CD4-positive, alpha-beta T cell treated with Interleukin-4 for 4 hours (primary cell): ENCODE measurements at places on chromosomes 1 and 21.
A peak's percentile ranks its signal among the peaks of the same experiment; 100 is the strongest.

- DNase-seq, result no peak
Measured at GRCh38 chr1:53450225-53450624, 9.0 kb upstream of the DMRTB1 start.

- no peak for DNase-seq
Measured at GRCh38 chr1:115179397-115180079, 90.2 kb upstream of the TSPAN2 start.

GRCh38 chr1:177744906-177745305, 225.0 kb downstream of the SEC16B start:
- DNase-seq, result no peak

DNA sequence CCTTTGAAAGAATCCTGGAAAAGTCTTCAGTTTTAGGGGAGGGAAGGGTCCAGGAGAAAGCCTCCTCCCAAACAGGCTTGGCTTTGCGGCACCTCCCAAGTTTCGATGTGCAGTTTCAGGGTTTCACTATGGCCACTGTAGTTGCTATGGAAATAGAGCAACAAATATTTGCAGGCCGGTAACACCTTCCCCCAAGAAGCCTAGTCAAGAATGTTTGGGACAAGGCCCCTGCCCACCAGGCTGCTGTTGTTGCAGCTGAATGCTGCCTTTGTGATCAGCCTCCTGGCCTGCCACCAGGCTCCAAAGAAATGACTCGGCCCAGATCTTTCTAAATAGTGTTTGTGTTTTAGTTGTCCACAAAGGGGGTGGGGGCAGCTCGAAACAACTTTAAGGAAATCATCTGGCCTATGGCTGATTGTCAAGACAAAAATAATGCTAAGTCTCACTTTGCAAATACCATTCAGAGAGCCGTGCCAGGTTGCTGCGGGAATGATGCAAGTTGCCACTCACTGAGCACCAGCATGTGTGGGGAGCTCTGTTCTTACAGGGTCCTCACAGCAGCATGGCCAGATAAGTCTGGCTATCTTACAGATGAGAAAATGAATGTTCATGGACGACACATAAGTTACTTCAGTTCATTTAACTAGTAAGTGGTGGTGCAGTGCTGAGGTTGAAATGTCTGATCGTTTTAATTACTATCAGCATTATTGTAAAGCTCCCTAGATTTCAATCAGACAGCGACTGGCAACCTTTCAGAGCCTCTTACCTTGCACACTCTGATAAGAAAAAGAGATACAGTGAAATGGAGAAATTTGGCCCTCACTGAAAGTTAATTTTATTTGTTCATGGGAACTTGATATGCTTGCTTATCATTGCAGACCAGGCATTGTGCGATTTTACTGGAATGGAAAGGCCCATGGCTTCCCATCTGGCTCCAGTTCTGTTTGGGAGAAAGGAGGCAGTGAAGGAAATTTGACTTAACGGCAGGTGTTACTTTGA, 91.2 kb upstream of the JUN start:
- DNase-seq, result no peak

DNA sequence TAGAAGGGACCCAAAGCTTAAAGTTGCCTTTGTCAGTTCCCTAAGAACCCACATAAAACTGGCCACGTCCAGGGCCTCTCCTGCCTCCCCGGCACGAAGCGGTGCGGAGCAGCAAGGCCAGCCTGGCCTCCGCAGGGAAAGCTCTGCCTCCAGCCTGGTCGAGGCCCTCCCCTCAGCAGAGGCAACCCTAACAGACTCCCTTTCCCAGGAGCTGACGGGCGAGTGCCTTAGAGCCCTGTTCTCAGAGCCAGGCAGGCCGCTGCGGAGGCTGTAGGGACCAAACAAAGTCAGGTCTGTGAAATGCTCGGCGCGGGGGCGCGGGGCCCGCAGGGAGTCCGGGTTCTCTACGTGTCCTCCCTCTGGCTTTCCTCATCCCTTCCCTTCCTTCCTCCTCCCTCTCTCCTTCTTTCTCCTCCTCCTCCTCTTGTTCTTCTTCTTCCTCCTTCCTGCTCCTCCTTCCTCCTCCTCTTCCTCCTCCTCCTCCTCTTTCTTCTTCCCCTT, 40.7 kb downstream of the RIPK4 start:
- no peak for DNase-seq

GRCh38 chr1:224852901-224853568, 76.4 kb upstream of the DNAH14 start:
- no peak for DNase-seq

GRCh38 chr1:9101510-9102146, 27.3 kb downstream of the GPR157 start:
- no peak for DNase-seq

DNA sequence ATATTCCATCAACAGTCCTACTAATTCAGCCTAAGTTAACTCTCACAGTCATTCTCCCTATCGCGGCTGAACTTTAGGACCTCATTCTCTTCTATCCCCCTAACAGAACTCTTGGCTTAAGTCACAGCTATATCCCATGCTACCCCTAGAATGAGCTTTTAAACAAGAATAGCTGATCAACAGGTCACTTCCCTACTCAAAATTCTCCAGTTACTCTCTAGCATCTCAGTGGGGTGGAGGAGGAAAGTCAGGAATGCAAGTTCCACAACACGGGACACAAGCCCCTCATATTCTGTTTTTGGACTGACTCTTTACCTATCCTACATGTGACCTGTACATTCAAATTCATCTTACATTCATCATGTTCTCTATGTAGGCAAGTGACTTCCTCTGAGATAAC, 21.0 kb downstream of the MRPL39 start:
- no peak for DNase-seq

DNA sequence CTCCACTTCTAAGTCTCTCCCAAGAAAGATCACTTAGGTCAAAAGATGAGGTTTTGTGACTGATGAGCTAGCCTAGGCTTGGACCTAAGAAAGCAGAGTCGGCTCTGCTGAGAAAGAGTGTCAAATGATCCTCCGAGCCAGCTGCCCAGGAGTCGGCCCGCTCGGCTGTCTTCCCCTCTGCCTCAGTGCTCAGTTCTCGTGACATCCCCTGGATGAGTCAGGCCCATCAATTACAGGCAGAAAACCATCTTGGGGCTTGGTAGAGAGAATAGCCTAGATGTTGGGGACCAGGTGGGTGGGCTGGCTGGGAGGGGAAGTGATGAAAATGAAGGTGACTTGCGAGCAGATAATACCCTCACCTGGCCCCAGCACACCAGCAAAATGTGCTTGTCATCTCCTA, 60.5 kb downstream of the SLC66A1 start:
- no peak for DNase-seq

DNA sequence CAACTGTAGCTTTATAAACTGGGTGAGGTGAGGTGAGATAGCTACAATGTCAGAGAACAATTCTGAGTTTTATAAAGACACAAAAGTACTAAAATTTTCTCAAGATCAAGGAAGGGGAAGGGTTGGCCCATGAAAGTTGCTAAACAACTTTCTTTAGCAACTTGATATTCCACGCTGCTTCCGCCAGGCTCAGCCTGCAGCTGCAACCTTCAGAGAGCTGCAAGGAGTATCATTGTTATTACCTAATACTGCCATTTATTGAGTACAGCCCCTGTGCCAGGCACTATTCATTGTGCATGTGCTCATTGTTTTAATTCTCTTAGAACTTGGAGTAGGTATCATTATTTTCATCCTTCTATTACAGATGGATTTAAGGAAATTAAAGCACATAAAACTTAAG, 34.1 kb upstream of the SUCO start:
- no peak for DNase-seq

DNA sequence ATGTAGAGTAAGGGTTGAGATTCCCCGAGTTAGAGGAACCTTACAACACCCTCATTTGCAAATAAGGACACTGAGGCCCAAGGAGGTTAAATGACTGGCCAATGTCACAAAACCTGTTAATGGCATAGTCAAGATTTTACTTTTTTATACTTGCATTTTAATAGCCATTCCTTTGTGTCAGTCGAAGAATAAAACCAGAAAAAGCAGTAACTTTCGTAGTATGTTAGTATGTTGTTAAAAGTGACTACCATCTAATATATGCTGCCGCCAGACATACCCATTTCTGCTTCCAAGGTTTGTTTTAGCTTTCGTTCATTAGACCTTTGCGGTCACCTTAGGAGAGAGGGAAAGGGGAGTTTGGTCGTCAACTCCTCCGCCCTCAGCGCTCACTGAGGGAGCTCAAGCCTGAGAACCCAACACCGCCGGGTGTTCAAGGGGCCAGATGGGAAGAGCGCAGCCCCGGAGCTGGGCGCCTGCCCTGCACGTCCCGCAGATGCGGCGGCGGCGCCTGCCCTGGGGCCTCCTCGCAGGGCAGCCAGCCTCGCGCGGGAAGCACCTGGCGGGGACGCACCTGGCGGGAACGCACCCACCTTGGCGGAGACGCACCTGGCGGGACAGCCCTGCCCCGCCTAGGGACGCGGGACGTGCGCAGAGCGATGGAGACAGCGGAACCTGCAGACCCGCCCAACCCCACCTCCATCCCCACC, 466 bp downstream of the VPS26C start:
- DNase-seq, result no peak

- no peak for DNase-seq
Measured at GRCh38 chr1:226984521-226985238, 44.6 kb downstream of the COQ8A start.

DNA sequence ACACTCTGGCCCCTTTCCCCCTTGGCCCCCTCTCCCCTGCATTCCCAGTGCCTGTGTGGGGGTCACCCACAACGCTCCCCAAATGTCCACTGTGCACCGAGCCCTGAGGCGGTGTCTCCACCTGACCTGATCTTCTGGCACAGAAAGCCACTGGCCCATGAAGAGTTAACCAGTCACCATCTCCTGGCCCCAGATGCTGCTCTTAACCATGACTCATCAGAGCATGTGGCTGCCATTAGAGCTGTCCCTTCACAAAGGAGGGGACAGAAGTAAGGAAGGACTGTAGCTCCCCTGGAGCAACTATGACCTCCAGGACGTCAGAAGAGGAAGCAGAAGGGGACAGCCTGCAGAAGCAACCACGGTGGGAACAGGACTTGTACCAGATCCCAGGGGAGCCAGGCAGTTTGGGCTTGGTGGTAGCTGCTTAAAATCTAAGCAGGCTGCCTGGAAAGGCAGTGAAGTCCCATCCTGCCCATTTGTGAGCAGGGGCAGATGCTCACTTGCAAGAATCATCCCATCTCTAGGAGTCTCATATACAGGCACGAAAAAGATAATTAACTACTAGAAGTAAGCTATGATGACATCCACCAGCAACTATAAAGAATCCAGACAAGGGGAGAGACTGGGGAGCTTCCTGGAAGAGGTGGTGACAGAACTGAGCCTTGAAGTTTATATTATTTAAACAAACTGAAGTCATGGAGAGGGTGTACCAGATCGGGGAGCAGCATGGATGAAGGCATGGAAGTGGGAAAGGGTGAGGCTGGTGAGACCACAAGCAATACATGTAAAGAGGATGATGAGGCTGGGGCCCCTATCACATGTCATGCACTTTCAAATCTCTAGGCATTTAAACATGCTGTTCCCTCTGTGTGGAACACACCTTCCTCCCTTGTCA, 1.1 kb upstream of the TTC39A start:
- no peak for DNase-seq

GRCh38 chr1:101645810-101646209, 350.9 kb downstream of the OLFM3 start:
- DNase-seq, result no peak

DNA sequence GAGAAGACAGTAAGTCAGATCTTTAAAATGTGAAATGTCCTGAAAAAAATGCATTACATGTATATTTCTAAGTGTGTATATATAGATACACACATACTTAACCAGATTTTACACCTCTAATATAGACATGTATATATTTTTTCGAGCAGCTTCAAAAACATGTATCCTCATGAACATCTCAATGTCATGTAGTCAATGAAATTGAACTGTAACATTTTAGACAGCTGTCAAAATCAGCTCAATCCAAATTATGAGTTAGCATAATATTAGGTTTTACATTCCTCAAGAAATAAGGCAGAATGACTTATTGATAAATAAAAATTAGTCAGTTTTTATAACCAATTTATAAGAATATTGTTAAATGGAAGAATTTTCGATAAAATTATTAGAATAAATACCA, 665.7 kb downstream of the BRINP3 start:
- DNase-seq, result no peak

DNA sequence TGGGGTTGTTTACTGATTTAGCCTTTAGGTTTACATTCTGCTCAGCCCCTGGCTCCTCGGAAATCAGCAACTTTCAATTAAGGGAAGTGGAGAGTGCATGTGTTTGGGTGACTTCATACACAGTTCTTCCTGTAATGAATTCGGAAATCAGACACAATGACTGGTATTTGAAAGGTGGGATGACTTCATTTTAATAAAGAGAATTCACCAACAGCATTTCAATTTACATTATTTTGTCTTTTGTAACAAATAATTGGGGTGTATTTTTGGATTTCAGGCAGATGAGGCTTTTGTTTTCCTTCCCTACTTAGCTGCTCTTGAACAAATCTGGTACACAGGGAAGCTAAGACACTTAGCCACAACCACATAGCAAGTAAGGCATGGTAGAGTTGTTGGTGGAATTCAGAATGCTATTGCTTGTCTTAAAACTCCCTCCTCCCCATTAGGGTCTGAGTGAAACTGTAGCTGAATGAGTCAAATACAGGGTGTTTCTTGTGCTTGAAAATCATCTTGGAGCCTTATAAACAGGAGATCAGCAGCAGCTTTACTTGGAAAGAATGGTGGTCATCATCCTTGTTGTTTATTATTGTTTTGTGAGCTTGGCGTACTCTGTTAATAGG, 917 bp downstream of the STX12 start:
- DNase-seq, result peak; percentile 43
